ENCODE measurements at places on chromosomes 12 and 14. TPM values are rescaled to one million over a fixed set of nuclear protein-coding genes. Genes with fewer than 3 reads are reported as not detected.

Gene TMEM121
- 7.0 TPM for total RNA-seq

Gene CEP170B
- total RNA-seq = 27.5 TPM

GRCh38 chr12:10941916-10942607, 3.0 kb upstream of the TAS2R14 start:
- DNase-seq = no peak

DNA sequence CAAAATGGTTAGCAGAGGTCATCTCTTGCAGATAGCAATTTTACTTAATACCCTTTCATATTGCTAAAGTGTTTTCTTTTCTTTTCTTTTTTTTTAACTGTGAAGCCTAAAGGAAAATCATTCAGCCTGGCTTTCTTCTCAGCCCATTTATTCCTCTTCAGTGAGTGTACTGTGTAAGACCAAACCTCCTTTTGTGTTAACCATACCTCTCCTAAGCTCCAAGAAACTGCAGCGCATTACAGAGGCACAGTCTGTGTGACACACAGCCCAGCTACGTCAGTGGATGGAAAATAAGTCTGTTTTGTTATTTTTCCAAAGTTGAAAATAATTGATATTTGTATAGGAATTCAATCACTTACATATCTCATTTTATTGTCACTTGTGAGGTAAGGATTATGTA, 21.7 kb downstream of the DCAF5 start:
- DNase-seq = no peak

DNA sequence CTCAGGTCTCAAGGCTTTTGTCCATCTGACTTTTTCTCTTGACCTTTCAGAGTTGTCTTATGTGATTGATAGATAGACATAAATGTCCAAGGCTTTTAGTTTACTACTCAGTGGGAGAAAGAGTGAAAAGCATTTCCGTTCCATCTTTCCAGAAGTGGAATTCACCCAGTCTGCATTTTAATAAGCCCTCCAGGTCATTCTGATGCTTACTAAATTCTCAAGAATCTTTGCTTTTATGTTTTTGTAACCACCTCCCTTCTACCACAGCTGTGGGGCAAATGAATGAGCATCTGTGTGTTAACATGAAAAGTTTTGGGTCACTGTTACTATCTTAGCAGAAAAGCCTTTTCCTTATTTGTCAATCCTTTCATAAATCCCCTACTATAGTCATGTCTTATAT, 251.4 kb downstream of the LRIG3 start:
- no peak for DNase-seq

- no peak for DNase-seq
These were observed 5.1 kb downstream of the KMT5A start for GRCh38 chr12:123388951-123389559.
